Activated T-cell treated with anti-CD3 and anti-CD28 coated beads, Interleukin-2, amount 50 U/mL, for 24 hours (primary cell): ENCODE measurements at places on chromosomes 1 and 21.

GRCh38 chr1:51454554-51454953, 64.5 kb downstream of the EPS15 start:
- no peak for DNase-seq

- DNase-seq = no peak
Observed at GRCh38 chr1:185483664-185484450, 166.8 kb upstream of the IVNS1ABP start.

- no peak for DNase-seq
Observed at GRCh38 chr1:190478149-190479049, 735 bp upstream of the BRINP3 start.

DNA sequence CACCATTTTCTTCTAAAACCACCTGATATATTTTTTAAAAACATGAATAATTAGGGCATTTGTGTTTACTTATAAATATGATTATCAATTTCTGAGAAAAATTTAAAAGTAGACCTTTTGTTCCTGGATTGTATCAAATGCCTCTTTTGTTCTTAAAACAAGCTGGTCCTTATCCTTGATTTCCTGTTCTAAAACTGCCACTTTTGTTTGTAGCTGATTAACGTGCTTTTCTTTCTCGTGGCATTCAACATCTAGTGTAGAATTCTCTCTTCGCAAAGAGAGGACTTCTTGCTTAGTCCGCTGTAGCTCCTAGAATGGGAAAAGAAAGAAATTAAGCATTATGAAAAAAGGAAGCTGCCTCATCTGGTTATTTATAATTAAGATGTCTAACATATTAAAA, 25.0 kb downstream of the SASS6 start:
- no peak for DNase-seq

GRCh38 chr1:183885142-183885735, 80.3 kb downstream of the RGL1 start:
- no peak for DNase-seq

DNA sequence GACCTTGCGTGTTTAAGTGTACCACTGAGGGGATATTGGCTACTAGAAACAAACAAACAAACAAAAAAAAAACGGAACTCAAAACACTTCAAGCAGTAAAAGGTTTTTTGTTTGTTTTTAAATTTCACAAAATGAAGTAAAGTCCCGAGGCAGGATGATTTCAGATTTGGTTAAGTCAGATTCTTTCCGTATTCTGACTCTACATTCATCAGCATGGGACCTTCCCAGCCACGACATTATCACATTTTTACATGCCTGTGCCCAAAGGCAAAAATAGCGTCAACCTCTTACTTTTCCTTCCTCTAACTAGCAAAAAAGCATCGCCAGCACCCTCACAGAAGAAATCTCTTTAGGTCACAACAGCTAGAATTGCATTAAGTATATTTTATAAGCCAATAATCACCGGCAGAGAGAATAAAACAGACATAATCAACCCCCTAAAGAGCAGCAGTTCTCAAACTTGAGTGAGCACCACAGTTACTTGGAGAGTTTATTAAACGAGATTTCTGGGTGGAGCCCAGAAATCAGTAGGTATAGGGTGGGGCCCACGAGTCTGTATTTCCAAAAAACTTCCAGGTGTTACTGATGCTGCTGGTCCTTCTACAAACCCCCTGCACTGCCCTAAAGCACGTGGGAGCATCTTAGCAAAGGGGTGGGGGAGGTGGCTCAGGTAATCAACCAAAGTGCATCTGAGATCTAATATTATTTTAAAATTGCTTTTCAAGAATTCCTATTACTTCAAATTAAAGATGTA, 227.6 kb downstream of the RGS7 start:
- DNase-seq = no peak

DNA sequence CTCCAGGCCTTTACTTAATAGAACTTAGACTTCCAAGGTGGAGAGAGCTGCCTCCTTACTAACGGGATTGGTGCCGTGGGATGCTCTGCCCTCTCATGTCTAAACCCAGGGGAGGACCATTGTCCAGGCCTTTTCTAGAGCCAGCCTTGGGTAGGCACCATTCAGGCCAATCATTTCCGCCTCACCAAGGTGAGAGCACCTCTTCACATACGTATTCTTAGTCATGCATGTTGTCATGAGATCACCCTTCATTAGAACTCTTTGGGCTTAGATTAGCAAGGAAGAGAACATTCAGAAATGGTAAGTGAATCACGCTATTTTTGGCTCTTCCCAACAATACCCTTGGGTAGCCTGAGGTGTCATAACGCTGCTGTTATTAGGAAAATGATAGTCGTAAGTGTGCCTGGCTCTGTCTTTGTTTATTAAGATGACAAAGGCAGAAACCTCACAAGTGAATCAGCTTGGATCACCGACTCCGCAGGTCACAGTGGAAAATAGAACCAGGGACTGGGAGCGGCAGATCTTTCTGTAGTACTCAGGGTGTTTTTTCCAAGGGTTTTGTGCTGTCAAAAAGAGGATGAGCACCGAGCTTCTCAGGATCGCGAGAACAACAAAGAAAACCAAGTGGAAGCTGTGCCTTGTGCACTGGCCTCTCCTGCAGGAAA, 55.0 kb downstream of the HUNK start:
- no peak for DNase-seq
